ENCODE measurements at places on chromosomes 2 and 18.

DNA sequence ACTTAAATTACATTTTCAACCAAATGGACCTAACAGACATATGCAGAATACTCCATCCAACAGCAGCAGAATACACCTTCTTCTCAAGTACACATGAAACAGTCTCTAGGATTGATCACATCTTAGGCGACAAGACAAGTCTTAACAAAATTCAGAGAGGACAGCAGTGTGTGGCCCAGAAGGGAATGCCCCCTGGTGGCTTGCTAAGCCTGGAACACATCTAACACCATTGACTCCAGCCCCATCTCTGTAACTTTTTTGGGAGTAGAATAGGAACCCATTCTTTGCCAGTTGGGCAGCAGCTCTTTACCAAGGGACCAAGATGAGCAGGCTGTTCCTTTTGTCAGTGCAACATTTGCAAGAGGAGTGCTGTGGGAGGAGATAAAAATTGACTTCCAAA is 249.9 kb downstream of the PLCL1 start:
- no peak for DNase-seq

GRCh38 chr18:37779220-37779619 is 213.6 kb upstream of the CELF4 start:
- DNase-seq, result no peak

DNA sequence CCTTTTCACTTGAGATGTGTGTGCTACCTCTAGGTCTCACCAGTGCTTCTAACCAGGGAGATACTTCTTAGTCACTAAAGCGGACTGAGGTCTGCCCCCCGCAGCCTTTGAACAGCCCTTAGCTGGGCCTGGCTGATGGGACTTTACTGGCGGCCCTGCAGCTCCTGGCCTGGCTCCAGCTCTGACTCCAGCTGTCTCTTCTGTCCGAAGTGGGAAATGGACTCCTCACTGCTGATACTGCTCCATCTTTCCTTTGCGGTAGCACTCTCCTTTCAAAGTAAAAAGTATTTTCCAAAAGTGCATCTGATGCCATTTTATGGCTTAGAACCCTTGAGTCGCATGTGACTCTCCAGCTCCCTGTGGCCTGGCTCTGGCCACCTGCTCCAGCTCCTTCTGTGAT is 64.5 kb downstream of the ATP9B start:
- no peak for DNase-seq

GRCh38 chr18:77086656-77087392 is 45.8 kb downstream of the MBP start:
- no peak for DNase-seq

DNA sequence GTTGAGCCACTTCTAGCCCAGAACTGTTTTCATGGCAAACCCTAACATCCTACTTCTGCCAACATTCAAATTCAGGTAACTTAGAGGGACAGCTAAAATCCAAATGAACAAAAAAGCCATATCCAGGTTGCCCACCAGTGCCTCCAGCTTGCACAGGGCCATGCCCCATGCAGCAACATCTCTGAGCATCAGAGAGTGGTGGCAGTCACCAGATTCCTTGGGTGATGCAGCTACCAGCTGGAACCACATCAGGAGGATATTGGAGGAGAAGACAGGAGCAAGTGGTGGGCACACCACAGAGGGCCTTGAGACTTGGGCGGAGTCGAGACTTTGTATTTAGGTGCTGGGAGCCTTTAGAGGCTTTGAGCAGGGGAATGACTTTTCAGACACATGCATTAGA is 50.5 kb downstream of the SDC1 start:
- DNase-seq, result no peak

GRCh38 chr2:32952761-32953476 is 6.2 kb downstream of the LTBP1 start:
- no peak for DNase-seq

DNA sequence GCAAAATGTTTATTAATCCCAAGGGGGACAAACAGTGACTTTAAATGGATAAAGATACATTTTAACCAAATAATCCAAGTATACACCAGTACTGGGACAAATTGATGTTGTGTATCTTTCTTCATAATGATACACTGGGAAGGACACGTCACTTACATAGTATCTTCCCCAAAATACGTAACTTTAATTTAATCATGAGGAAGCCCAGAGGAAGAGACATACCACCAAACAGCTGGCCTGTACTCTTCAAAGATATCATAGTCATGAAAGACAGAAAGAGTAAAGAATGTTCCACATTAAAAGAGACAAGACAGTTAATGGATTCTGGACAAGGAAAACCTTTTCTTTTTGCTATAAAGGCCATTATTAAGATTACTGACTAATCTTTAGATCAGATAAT is 37.1 kb downstream of the AGFG1 start:
- DNase-seq, result no peak

DNA sequence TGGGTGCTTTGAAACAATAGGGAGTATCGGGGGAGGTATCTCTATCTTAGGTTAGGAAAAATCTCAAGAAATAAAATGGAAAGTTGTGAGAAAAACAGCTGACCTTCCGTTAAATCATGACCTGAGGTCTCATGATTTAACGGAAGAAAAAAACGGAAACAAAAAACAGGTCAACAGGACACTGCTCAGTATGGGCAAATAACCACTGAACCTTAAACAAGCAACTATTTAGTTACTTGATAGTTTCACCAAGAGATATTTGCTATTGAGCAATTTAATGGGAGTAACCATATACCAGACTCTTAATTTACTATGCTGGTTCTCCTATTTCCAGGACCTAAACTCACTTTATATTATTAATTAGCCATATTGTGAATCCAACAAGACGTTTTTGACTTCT is 150.8 kb downstream of the PARD3B start:
- DNase-seq, result no peak

GRCh38 chr2:68237404-68237803 is 14.9 kb downstream of the PPP3R1 start:
- no peak for DNase-seq

GRCh38 chr18:48839819-48840490 is 110.8 kb downstream of the SMAD7 start:
- DNase-seq, result no peak

GRCh38 chr2:124323321-124323720 is 298.2 kb downstream of the CNTNAP5 start:
- DNase-seq, result no peak

- DNase-seq, result no peak
These were observed 68.5 kb downstream of the USP40 start for GRCh38 chr2:233498126-233498525.

GRCh38 chr2:206471524-206472062 is 28.3 kb downstream of the ADAM23 start:
- no peak for DNase-seq

- DNase-seq, result no peak
These were observed 134.5 kb upstream of the CAB39 start for GRCh38 chr2:230578106-230578505.

- DNase-seq, result no peak
These were observed 152.6 kb downstream of the ANKRD44 start for GRCh38 chr2:197157879-197158537.

GRCh38 chr2:222609381-222609780 is 46.5 kb downstream of the FARSB start:
- no peak for DNase-seq

DNA sequence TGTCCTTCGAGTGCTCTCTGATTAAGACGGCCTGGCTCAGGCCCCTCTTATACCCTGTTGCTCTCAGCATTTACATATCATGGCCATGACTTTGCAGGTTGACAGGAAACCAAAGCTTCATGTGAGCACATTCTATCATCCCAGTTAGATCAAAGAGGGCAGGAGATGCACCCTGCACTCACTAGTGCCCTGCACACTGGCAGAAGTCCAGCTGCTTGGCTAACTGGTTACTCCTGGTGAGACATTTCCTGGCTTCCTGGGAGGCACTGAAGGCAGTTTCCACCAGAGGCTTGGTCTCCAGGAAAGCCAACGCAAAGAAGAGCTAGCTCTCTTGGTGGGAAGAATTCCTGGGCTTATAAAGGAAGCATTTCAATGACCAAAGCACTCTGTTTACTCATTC is 66.3 kb downstream of the LIPG start:
- no peak for DNase-seq

DNA sequence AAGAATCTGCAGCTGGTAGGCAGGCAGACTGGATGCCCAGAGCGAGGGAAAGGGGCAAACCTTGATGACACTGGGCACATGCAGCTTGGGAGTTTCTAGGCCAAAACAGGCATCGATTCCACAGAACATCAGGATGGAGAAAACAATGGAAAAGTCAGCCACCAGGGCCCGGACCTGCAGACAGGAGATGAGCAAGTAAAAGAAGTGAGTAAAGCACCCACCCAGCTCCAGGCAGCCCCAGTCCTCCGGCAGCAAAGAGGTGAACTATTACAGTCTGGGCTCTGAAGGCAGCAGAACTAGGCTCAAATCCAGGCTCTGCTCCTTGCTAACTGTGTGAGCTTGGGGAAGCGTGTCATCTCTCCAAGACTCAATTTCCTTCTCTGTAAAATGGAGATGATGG is 36.6 kb downstream of the MTHFD2 start:
- DNase-seq, result no peak

DNA sequence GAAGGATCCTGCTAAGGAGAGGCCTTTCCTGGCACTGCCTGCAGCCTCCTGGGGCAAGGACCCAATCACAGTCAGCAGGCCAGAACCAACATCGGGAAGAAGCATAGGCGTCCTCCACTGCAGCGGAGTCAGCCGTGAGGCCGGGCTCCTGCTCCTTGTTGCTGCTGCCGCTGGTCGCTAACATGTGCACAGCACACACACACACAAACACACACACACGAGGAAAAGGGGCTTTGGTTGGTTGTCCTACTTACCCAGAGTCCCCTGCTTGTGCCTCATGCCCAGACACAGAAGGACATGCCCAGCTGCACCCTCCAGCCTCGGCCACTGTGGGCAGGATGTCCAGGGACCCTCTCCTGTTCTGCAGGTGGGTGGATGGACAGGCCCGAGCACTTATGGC is 209.4 kb downstream of the GLI2 start:
- no peak for DNase-seq

DNA sequence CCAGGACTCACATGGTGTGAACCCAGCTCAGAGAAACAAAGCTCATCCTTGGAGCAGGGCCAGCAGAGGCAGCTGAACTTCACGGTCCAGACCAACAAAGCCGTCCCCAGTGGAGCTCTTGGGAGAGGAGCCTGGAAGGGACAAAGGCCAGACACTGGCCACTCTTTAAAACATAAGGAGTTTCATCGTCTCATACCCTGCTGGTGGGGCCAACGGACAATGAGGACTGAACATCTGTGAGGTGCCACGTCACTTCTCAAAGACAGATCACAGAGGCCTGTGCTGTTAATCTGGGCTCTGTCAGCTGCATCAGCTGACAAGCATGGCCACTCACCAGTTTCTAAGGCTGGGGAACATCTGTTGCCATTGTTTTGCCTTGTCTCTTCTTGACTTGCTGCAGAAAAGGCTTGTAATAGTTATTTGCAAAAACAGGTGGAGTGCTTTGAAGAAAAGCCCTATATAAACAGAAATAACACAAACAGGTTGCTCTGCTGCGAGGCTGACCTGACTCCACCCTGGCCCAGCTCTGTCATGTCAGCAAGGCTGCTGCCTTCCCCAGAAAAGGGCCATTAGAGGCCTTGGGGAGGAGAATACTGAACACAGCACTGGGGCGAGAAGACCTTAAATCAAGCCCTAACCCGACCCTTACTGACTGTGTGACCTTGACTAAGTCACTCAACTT is 68.1 kb upstream of the DAPL1 start:
- DNase-seq, result no peak

DNA sequence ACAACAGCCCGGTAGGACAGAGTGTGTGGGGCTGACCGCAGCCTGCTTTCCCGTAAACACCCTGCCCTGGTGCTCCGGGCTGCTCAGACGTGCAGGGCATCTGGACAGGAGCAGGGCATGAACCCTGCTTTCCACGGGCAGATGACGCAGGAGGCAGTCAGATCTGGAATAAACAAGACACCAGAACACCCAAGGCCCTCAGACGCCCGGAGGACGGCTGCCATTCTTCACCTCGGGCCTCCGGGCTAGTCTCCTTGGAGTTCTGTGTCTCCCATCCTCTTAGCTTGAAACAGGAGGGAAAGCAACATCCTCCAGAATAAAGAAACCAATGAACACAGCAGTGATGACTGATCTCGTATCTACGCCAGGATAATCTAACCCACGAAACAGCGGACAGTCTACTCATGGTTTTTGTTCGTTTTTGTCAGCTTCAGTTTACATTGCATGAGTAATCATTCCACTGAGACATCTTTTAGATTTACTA is 7.3 kb downstream of the PXDN start:
- no peak for DNase-seq

DNA sequence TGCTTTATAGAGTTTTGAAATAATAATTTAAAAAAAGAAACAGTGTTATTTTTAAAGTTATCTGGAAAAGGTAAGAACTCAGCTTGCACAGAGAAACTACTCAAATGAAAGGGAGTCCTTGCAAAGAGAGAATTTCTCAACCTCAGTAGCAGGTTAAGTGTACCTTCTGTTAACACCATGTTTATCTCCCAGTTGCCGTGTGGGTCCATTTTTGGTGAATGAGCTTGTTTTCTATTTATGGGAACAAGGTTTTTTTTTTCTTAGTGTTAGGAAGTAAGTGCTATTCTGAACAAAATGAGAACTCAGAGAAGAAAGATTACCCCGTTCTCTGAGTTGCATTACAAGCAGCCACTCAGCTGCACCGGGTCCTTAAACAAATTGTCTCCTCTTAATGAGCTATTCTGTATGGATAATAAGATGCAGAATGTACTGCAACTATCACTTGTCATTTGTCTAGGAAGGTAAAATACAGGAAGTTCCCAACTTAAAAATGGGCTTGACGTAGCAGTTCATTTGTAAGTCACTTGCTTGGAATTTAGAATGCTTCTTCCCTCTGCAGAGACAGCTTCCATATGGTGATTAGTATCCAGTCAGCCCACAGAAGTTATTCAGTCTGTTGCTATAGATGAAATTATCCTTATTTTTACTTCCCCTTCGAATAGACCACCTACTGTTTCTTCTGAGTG is 74.9 kb downstream of the LTBP1 start:
- no peak for DNase-seq

- DNase-seq, result no peak
These were observed 45.1 kb downstream of the ST6GAL2 start for GRCh38 chr2:106840818-106841217.

GRCh38 chr18:79986726-79987125 is 1.6 kb downstream of the TXNL4A start:
- no peak for DNase-seq

GRCh38 chr2:62364791-62365528 is 141.0 kb downstream of the TMEM17 start:
- DNase-seq, result no peak

GRCh38 chr18:1458547-1458946 is 553.9 kb downstream of the ADCYAP1 start:
- DNase-seq, result no peak

GRCh38 chr18:79626905-79627749 is 52.5 kb upstream of the CTDP1 start:
- DNase-seq, result no peak

DNA sequence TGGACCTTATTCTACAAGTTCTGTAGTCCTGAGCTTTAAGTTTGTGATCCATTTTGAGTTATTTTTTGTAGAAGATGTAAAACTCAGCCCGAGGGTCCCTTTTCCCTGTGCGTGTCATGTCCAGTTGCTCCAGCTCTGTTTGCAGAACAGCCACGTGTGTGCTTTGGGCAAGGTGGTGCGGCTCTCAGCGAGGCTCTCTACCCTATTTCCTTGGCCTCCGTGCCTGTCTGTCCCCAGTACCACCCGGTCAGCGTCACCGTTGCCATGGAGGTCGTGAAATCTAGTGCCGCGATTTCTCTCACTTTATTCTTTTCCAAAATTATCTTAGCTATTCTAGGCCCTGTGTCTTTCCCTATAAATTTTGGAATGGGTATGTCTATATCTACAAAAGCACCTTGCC is 141.0 kb upstream of the CTDP1 start:
- DNase-seq, result no peak

- no peak for DNase-seq
These were observed 209.0 kb downstream of the FAM210A start for GRCh38 chr18:13517369-13517768.

All from DMS79 treated with DMSO at 0.1 percent for 48 hours (cell line).